Stimulated activated CD8-positive, alpha-beta memory T cell treated with anti-CD3 and anti-CD28 coated beads, Interleukin-4, amount 100 ng/mL, for 1 hour (primary cell): ENCODE measurements at places on chromosomes 7 and 10.

GRCh38 chr7:32447218-32447617, 43.0 kb downstream of the LSM5 start:
- DNase-seq: no peak

GRCh38 chr10:118924493-118924892, 105.0 kb upstream of the NANOS1 start:
- no peak for DNase-seq

- DNase-seq: no peak
These were observed 113.4 kb downstream of the BTRC start for GRCh38 chr10:101467286-101467770.

GRCh38 chr10:73867126-73867807, 7.1 kb downstream of the CAMK2G start:
- no peak for DNase-seq

GRCh38 chr7:126804604-126805003, 448.1 kb downstream of the GRM8 start:
- DNase-seq: no peak

DNA sequence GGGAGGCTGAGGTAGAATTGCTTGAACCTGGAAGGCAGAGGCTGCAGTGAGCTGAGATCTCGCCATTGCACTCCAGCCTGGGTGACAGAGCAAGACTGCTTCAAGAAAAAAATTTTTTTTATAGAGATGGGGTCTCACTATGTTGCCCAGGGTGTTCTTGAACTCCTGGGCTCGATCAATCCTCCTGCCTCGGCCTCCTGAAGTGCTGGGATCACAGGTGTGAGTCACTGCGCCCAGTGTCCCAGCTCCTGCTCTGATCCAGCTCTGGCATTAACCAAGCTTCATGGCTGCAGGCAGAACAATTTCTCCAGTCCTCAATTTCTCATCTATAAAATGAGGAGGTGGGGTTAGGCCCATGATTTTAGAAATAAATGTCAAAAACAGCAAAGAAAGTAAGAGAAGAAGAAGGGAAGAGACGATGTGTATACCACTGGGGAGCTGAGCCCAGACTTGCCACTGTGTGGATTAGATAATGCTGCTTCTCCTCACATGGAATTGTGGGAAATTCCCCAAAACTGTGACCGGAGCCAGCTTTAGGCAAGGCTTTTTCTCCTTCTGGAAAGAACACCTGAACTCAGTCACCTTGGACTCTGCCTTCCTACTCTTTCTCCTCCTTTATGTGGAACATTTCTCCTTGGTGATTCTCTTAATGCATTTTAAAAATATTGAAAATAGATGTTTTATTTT, 25.5 kb downstream of the IL15RA start:
- no peak for DNase-seq

- no peak for DNase-seq
These were observed 64.1 kb downstream of the SH3PXD2A start for GRCh38 chr10:103791291-103791690.

- no peak for DNase-seq
These were observed 217.6 kb upstream of the SEMA3E start for GRCh38 chr7:83866582-83866981.

DNA sequence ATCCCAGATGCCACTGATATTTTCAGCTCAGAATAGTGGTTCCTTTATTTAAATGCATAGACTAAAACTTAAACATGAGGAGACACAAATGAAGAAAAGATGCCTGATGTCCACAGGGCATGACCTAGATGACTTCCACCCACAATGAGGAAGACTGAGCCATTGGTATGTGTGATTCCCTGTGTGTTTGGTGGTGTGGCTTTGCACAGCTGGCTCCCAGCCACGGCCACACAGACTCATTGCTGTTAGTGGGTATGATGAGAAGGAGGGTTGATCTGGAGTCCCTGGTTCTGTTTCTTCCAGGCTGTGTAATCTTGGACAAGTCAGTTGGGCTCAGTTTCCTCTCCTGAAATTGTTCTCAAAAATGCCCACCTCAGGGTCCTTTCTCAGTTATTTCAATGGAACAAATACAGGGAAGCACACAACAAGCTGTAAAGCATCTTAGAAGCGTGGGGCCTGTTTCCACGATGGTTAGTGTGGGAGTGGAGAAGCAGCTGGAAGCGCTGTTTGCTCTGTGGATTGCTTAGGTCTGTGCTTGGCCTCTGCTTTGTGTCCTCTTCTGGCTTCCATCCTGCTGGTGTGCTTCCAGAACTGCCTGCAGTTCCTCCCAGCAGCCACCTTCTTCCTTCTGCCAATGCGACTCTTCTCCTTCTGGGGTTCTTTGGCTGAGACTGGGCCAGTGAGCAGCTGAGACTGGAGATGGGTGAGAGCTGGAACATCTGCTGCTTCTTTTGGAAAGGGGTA, 303.7 kb downstream of the BMPER start:
- DNase-seq: no peak

DNA sequence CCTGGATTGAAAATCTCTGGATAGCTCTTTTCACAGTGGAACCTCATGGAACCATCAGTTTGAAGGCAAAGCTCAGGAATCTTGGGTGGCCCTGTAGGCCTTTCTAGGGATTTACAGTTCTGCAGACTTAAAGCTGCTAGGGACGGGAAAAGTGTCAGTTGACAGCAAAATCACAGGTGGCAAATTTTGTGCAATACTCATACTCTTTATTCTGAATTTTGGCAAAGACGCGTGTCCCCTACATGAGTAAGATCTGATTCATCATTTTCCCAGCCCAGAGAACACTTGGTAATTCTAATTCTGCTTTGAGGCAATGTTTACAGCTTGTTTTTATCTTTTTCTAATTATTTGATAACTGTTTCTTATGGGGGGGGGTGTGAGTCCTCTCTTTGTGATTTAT, 3.6 kb downstream of the LRRC17 start:
- DNase-seq: no peak

GRCh38 chr7:143240291-143241168, 18.7 kb downstream of the TAS2R40 start:
- DNase-seq: peak; percentile 49

DNA sequence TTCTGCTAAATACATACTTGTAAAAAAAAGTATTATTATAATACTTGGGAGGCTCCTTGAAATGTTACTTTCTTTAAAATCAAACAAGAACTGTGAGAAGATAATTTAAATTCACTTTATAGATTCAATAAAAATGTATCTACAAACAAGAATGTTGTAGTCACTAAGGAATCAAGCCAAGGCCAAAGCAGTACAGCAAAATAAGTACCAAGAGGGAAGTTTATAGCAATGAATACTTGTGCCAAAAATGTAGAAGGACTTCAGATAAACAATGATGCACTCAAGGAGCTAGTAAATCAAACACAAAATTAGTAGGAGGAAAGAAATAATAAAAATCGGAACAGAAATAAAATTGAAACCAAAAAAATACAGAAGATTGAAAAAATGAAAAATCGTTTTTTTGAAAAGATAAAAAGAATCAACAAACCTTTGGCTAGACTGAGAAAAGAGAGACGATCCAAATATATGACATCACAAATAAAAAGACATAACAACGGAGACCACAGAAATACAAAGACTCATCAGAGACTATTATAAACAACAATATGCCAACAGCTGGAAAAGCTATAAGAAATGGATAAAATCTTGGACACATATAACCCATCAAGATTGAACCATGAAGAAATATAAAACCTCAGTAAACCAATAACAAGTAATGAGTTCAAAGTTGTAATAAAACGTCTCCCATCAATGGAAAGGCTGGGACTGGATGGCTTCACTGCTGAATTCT, 286.0 kb upstream of the TMEM229A start:
- DNase-seq: no peak

- no peak for DNase-seq
These were observed 127.9 kb downstream of the GPR85 start for GRCh38 chr7:112958775-112959174.

DNA sequence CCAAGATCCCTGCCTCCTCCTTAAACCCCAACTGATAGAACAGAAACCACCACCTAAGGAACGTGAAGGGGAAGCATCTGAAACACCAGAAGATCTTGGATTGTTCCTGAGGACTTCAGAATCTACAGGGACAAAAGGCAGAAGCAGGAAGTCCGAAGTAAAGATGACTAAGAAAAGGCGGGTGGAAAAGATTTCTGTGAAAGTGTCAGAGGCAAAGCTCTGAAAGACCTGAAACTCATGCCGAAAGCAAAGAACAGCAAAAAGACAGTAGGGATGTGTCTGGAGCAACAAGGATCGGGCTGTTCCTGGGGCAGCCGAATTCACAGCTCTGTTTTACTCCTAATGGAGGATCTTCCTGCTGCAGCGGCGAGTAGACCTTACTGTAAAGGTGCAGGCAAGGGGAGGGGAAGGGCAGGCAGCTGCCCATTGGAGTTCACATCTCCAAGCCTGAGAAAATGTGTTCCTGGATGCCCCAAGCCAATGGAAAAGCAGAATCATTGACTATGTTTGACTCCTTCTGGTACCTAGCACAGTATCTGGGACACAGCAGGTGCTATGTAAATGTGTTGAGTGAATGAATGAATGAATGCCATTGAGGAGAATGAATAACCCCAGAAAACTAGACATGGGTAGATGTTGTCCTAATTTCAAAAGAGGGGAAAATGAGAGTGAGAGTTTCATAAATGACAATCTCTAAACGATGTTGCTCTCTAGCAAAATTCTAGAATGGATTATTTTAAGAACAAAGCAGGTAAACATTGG, 40.4 kb downstream of the PDIA4 start:
- no peak for DNase-seq

DNA sequence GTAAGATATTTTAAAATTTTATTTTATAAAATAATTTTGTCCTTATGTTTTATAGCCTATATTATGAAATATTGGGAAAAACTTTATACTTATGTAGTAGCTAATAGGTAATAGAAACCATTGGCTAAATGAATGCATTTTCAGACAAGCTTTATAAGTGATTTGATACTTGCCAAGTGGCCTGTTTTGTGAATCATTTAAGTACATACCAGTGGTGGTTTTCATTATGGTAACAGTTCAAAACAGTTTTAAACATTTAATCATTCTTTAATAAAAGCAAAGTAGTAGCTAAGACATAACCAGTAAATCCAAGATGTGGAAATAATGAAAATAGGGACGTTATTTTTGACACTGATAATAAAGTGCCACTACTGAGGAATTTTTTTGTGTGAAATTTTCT, 182.2 kb downstream of the PHF14 start:
- DNase-seq: no peak

DNA sequence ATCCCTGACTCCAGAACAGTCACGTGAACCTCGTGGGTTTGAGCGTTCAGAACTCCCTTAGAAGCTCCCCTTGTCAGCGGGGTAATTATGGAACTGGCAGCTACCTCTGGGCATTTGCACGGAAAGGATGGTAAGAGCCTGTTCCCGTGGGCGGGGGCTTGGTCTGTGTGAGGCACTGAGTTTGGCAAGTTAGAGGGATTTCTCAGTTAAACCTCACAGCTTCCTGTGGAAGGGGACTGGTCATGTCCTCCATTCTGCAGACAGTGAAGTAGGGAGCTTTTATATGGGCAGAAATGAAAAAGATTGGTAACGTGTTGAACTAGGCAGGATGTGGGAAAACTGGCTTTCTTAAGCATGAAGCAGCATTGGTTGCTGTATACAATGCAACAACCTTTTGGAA, 16.0 kb downstream of the PALD1 start:
- DNase-seq: no peak
